CD4-positive, alpha-beta T cell treated with Interleukin-1 beta for 1 hour (primary cell): ENCODE measurements at places on chromosomes 11 and 22.

- DNase-seq, result no peak
Observed at GRCh38 chr11:83554876-83555275, 268.7 kb upstream of the CCDC90B start.

GRCh38 chr11:7982582-7983119, 4.5 kb upstream of the EIF3F start:
- no peak for DNase-seq

GRCh38 chr11:96329419-96329818, 13.6 kb downstream of the MAML2 start:
- DNase-seq, result no peak

DNA sequence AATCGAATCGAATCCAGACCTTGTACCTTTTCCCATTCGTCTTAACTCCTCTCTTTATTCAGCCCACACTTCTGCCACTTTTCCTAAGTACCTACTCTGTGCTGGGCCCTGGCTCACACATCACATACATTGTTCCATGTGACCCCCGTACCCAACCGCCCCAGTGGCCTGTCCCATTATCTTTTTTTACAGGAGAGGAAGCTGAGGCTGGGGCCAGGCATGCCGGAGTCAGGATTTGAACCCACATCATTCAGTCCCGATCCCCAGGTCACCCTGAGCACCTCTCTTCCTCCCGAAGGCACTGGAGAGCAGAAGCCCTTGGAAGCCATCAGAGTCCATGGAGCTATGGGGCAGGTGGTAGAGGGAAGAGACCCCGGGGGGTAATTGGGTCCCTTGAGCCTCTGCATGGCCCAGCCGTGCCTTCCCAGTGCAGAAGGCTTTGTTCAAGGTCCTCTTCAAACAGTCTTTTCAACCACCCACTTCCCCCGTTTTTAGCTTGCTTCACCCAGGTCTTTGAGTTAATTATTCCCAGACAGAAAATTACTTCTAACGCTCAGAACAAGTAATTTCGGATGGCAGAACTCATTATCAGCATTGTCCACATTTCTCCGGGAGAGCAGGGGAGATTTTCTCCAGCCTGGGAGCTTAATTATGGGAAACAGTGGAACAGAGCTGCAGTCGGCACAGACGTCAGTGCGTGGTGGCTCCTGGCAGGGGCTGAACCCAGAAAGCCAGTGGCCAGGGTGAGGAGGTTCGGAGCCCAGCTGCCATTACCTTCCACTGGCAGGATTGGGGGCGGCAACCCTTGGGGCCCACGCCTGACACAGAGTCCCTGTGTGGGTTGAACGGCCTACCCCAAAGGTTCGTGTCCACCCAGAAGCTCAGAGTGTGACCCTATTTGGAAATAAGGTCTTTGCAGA, 82.4 kb upstream of the RTL6 start:
- no peak for DNase-seq

- no peak for DNase-seq
Observed at GRCh38 chr11:66864924-66865697, 8.2 kb downstream of the LRFN4 start.

DNA sequence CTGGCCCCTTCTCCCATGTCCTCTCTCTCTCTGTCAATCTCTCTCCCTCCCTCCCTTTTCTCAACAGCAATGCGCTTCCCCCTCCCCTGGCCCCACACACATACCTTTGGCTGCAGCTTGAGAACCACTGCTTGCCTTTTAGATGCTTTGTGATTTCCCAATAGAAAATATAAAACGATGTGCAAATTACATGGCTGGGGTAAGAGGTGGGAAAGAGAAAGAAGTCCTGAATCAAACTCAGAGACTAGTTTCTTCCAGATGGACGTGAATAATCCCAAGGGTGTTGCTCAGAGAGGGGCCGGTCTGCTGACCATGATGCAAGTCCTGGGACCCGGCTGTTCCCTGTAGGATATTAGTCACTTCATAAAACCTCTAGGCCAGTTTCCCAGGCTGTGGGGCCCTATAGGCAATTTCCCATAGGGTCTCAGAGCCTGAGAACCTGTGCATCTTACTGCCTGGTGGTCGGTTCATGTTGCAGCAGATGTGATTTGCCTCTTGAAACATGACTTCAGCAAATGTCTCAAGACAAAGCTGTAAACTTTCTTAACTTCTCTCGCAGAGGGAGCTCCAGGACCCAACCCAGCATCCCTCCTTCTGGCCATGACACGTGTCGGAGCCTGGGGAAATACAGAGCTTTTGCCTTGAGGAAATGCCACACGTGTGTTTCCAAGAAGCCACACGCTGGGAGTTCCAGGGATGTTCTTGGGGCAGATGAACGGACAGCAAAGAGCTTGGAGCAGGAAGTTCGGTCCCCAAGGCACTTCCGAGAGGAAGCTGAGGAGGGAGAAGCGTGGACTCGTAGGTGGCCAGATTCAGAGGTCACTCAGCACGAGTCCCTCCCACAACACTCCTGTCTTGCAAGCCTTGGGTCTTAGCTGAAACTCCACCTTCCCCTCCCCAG, 34.5 kb upstream of the ETS1 start:
- DNase-seq, result no peak

GRCh38 chr11:22786475-22786874, 43.1 kb downstream of the SVIP start:
- DNase-seq, result no peak

GRCh38 chr11:64246871-64247728, at the start of gene PPP1R14B:
TSS of gene PPP1R14B (minus strand) at chr11:64246943. CDS start at chr11:64246673, 270 bp downstream.
- DNase-seq, result peak; percentile 81

GRCh38 chr11:97620007-97620406, 1230.2 kb downstream of the JRKL start:
- DNase-seq, result no peak

DNA sequence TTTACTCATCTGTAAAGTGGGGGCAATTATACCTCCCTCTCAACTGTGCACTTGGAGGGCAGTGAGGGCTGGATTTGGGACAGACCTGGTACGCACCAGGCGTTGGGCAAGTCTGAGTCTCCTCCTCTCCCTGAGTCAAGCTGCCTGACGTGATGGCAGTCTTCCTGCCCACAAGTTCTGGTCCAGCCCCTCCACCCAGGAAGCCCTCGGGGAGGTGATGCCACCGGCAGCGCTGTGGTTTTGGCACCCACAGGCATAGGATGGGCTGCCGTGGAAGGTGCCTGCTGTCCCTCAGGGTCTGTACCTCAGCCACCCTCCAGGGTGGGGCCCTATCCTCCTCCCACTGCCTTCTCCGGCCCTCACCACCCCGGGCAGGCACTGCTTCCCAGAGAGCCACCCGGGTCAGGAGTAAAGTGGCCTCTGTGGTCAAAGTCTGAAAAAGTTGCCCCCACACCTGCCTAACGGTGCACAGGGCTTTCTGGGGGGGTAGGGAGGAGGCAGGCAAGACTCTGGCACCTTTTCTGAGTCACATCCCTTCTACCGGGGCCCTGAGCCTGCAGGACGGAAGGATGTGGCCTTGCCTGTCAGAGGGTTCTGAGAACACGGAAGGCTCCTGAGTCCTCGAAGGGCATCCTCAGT, 6.5 kb upstream of the APOBEC3H start:
- DNase-seq, result peak; percentile 90

DNA sequence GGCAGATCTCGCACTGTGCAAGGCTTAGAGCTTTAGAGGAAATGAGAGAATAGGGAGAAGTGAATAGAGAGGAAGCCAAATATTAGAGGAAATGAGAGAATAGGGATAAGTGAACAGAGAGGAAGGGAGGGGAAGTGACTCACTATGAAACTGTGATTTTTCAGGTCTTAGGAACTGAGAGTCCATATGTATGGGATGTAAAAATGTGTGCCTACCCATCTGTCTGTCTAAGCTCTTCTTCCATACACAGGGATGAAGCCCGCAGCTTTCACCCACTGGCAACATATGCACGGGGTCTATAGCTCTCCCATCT, 6.4 kb upstream of the CCDC86 start:
- DNase-seq, result no peak

DNA sequence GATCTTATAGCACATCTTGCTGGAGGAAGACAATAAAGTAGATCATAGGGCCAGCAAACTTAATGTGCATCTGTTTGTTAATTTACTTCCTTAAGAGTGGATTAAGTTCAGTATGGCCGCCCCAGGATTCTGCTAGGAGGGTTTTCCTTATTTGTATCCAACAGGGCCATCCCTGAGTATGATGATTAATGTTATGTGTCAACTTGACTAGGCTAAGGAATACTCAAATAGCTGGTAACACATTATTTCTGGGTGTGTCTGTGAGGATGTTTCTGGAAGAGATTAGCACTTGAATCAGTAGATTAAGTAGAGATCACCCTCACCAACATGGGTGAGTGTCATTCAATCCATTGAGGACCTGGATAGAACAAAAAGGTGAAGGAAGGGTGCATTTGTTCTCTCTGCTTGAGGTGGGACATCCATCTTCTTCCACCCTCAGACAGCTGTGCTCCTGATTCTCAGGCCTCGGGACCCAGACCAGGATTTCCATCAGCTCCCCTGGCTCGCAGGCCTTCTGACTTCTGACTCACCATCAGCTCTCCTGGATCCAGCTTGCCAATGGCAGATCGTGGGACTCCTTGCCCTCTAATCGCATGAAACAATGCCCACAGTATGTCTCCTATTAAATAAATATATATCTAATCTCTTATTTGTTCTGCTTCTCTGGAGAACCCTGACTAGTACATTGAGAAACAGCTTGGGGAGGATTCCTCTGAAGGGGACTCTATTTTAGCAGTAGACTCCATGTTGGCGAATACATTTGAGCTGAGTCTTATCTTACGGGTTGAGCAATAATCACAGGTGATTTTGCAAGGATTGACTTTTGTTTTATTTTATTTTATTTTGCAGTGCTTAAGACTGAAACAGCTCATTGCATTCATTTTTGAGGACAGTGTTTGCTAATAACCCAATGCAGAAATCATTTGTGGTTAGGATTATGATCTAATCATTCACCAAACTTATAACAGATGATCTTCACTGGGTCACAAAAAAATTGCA, 9.0 kb upstream of the ZBTB44 start:
- no peak for DNase-seq

GRCh38 chr11:120610111-120610510, 98.6 kb downstream of the GRIK4 start:
- DNase-seq, result no peak

DNA sequence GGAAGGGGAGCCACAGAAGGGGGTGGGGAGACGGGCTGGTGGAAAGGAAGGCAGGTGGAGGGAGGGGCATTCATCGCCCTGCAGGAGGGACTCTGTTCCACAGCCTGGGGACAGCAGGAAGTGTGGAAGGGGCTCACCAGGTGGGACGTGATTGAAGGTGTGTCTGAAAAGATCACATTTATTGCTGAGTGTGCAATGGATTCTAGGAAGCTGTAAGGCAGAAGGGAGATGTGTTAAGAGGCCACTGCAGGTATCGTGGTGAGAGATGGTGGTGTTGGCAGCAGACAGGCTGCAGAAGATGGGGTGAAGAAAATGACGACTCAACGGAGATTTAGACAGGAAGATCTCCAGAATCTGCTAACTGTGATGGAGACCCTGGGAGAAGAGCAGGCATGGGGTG, 537.4 kb downstream of the MN1 start:
- no peak for DNase-seq

DNA sequence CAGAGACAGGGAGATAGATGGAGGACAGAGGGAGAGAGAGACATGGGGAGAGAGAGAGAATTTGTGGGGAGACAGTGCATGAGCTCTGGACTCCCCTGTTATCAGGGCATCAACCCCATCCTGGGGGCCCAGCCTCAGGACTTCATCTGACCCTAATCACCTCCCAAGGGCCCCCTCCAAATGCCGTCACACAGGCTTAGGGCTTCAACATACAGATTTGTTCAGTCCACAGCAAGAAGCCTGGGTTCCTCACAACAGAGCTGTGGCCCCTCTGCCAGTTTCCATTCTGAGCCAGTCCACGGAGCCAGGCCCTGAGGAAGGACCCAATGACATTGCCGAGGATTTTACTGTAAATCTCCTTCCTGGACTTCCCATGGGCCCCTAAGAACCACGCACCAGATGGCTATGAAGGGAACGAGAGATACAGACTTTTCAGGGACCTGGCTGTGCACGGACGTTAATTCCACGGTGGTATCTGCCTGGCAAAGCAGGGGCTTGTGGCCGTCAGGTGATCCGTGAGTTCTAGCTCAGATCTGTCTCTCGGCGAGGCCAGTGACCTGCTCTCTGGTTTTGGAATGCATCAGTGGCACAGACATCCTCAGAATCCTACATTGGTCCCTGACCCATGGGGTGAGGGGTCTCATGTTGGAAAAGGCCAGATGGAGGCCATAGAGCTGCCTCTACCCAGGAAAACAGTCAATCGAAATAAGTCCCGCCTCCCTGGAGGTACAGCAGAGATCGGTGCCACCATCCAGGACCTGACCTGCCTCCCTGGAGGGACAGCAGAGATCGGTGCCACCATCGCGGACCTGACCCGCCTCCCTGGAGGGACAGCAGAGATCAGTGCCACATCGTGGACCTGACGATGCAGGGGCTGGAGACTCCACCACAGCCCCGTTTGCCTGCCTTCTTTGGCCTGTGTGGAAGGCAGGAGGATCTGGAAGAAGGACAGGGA, 8.7 kb upstream of the B4GALNT4 start:
- no peak for DNase-seq

GRCh38 chr22:28027453-28028448, 108.7 kb upstream of the PITPNB start:
- DNase-seq, result no peak

GRCh38 chr11:40219401-40219800, 1240.1 kb downstream of the LRRC4C start:
- DNase-seq, result no peak

DNA sequence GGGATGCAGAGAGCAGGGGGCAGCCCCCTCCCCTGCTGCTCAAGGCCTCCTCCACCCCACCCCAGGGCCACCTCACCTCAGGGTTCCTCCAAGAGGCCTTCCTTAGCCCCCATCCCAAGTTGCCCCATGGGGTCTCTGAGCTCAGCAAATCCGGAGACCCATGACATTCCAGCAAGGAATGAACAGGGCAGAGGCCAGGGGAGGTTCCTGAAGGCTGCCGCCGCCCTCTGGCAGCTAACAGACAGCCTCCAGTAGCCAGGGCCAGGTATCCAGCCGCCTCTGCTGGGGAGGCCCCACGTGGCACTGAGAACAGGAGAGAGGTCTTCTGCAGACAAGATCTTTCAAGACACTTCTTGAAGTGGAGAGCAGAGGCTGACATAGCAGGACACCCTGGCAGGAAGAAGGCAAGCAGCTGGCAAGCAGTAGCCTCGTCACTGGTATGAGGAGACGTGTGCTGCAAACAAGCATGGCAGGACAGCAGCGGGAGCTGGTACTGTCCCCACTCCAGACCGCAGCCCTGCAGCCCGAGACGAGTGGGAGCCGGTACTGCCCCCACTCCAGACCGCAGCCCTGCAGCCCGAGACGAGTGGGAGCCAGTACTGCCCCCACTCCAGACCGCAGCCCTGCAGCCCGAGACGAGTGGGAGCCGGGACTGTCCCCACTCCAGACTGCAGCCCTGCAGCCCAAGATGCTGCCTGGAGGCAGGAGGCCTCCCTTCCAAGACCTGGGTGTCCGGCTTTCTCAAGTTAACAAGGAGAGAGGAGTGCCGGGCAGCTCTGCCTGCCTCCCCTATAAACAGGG, 190.6 kb downstream of the IGLL1 start:
- no peak for DNase-seq

GRCh38 chr11:125957618-125958332, 11.9 kb downstream of the VSIG10L2 start:
- DNase-seq, result no peak

DNA sequence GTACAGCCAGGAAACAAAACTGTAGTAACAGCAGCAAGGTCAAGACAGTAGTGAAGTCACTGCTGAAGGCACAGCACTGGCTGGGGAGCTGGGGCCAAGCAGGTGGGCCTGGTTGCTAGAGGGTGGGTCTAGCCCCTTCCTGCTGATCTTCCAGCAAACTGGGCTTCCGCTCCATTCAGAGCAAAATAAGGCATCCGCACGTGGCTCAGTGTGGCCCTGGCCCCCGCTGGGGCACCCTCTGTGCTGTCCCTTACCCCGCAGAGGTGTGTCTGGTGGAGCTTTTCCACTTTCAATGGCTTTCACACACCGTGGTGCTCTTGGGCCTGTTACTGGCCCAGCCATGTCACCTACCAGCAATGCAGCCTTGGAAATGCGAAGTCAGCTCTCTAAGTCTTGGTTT, 162.4 kb upstream of the B3GAT1 start:
- DNase-seq, result no peak
